ENCODE measurements at places on chromosomes 16 and 17.

- DNase-seq, result no peak
Measured at GRCh38 chr16:81758376-81758775, 20.7 kb upstream of the PLCG2 start.

- DNase-seq, result no peak
Measured at GRCh38 chr17:21288571-21289017, 4.1 kb downstream of the MAP2K3 start.

DNA sequence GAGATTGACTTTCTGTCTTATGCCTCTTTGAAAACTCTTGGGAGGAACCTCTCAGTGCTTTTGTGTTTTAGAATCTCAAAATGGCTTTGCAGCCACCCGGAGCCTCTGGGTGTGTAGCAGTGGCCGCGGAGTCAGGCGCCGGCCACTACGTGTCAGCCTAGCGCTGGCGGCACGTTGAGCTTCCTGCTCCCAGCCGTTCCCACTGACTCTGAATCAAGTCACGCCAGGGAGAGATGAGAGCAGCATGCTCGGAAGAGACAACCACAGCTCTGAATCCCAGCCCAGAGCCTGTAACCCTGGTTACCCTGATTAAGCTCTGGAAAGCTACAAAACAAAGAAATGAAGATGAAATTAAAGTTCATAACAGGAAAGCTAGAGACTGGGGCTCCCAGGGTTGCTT is 97.4 kb upstream of the CACNG5 start:
- peak; percentile 45 for DNase-seq

DNA sequence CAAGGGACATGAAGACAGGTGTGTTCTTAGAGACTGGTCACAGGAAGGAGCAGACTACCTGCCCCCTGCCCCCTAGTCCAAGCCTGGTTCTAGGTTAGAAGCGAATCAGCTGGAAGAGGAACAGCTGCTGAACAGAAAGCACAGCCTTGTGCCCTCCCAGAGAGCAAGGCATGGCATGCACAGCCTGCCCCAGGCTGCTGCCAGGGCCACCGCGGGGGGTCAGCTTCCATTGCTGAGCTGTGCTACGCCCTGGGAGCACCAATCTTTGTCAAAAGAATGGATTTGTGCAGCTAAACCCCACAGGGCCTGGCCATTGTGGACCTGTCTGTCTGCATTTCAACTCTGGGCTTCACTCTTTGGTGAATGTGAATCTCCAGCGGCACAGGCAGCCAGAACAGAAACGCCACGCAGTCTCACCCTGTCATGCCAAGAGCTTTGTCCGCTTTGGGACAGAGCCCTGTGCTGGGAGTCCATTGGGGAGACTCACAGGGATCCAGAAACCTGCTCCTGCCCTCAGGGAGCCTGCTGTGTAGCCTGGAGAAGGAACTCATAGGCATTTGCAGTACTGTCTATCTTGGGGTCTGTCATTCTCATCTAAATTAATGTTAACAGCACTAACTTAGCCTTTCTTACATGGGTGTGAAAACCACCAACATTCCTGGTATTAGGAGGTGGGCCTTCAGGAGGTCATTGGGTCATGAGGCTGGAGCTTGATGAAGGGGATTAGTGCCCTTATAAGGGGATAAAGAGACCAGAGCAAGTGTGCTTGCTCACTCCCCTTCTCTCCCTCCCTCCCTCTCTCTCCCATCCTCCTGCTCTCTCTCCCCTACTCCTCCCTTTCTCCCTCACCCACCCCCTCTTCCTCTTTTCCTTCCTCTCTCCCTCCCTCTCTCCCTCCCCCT is 25.6 kb upstream of the CDRT4 start:
- DNase-seq, result no peak

GRCh38 chr16:69371564-69371963 is 14.2 kb downstream of the TERF2 start:
- DNase-seq, result no peak

DNA sequence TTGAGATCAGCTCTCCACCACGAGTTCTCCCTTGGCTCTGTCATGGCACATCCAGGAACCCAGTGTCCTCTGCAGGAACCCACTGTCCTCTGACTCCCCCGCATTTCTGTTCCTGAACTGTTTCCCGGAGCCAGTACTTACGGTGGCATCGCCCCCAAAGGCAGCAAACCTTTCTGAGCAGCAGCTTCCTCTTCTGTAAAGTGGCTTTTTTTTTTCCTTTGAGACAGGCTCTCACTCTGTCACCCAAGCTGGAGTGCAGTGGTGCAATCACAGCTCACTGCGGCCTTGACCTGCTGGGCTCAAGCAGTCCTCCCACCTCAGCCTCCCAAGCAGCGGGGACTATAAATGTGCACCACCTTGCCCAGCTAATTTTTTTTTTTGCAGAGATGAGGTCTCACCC is 32.2 kb downstream of the NAGPA start:
- DNase-seq, result no peak

GRCh38 chr16:27320261-27321012 is 6.7 kb downstream of the IL4R start:
- no peak for DNase-seq

GRCh38 chr16:11151156-11151884 is 104.7 kb downstream of the SOCS1 start:
- DNase-seq, result no peak

DNA sequence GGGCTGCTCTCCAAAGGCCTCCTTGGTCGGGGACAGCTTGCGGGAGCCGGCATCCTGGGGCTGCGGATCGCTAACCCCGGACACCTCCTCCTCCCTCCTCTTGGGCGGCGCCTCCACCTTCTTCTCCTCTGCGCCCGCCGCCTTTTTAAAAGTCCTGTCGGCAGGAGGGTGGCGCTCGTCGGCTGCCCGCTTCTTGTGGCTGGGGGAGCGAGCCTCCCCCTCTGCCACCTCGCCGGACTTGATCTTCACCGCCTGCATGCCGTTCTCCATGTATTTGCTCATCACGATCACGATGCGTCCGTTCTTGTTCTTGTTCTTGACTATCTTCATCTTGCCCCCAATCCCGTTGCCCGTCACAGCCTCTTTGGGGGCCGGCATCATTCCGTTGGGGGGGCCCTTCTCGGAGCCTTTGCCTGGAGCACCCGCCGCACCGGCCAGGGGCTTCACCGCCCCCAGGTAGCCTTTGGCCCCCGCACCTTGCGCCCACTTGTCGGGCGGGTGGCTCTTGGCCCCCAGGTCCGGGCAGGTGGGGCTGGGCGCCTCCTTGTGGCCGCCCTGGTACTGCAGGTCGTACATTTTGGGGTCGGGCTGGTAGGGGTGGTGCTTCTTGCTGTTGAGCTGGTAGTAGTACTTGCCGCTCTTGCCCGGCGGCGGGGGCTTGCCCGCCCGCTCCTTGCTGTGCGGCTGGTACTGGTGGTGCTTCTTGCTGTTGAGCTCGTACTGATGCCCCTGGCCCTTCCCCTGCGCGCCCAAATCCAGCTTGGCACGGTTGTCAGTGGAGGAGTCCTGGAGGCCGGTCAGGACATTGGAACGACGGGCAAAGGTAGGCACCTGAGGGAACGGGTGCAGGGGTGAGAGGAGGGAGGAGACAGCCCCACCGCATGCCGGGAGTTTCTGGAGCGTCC is 4.4 kb downstream of the CBX4 start:
- no peak for DNase-seq

- no peak for DNase-seq
Measured at GRCh38 chr17:4710693-4711634, 532 bp downstream of the ARRB2 start.
